WTC11 (cell line): ENCODE measurements at places on chromosomes 3 and 15.

- no peak for DNase-seq
These were observed 1200.4 kb upstream of the EPHA6 start for GRCh38 chr3:95613993-95614392.

- no peak for DNase-seq
These were observed 6.2 kb upstream of the ATP13A4 start for GRCh38 chr3:193560870-193561269.

DNA sequence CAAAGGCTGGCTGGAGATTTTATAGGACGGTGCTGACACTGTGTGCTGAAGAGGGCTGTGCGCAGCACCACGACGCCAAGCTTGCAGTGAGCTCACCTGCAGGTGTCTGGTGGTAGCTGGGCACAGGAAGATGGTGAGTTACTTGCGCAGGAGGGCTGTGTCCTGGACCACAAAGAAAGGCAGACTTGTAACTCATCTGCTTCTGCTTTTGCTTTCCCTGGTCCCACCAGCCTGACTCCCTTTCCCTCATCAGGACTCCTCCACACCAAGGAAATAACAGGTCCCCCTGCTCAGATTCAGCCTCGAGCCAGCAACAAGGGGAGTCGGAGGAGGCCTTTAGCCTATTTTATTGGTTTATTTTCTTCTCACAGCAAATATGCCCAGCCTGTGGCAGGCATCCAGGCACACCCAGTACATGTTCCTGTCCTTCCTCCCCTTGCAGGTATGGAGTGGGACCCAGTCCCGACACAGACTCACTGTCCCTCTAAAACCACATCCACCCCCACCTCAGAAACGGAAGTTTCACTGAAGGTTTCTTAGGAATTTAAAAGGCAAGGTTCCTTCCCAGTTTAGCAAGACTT lies 35.6 kb upstream of the FLNB start:
- DNase-seq, result no peak

GRCh38 chr15:29913528-29914135 lies 91.4 kb upstream of the TJP1 start:
- no peak for DNase-seq

- peak; percentile 76 for DNase-seq
These were observed 43.2 kb downstream of the KLHL25 start for GRCh38 chr15:85751291-85752123.

GRCh38 chr3:43523454-43524053 lies 98.3 kb downstream of the ANO10 start:
- no peak for DNase-seq

DNA sequence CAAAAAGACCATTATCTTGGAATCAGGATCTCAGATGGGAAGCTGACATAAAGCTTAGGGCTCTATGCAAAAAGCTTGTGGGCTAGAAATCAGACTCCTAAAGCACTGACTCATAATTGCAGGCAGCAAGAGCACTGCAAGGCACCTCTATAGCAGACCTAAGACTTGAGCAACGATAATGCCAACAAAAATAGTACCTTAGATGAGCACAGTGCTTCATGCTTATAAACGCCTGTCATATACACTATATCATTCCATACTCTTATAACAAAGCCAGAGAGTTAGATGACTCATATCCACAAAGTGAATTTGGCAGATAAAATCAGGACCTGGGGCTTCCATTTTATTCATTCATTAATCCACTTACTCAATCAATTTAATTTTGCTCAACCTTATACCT lies 560.8 kb downstream of the MCTP2 start:
- no peak for DNase-seq

DNA sequence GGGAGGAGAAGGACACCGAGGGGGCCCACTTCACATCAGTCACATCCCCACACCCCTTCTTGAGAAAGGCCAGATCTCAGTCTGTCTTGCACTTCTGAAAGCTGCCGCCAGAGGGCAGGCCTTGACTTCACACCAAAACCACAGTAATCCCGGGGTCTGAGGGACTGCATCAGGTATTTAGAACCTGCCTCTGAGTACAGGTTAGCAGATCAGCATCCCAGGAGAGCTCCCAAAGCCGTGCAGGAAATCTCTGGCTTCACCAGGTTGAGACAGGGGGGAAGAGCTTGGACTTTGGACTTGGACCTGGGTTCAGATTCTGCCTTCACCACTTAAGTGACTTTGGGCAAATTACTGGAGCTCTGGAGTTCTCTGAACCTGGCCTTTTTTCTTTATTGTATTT lies 50.3 kb downstream of the LHFPL4 start:
- peak; percentile 95 for DNase-seq

DNA sequence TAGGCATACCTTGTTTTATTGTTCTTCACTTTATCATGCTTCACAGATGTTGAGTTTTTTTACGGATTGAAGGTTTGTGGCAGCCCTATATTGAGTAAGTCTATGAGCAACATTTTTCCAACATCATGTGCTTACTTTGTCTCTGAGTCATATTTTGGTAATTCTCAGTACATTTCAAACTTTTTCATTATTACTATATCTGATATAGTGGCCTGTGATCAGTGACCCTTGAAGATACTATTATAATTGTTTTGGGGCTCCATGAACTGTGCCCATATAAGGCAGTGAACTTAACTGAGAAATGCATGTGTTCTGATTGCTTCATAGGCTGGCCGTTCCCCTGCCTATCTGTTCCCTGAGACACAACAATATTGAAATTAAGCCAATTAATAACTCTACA lies 42.8 kb upstream of the NSMCE3 start:
- no peak for DNase-seq

GRCh38 chr3:187746442-187747281 lies 1.4 kb upstream of the BCL6 start:
- no peak for DNase-seq

DNA sequence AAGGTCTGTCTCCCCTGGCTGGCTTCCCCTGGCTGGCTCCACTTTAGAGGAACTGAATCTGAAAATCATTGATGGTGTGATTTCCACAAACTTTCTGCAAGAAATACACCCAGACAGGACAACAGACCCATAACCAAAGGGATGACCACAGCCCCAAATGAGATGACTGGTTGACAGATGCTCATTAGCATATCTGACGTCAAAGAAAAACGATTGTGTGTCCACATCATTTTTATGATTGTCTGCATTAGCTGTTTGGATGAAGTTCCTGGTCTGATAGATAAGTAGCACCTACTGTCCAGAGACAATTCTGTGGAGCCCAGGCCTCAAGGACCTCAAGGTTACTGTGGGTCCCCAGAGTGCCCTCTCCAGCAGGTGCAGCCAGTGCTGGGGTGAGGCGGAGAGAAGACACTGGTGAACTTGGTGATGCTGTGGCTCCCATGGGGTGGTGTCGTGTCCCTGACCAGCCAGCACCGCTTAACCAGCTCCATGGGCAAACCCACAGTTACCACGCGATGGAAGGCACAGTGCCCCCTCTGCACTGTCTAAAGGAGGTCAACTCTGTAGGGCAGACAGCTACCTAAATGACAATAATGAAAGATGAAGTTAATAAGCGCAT lies 127.4 kb downstream of the NSMCE3 start:
- DNase-seq, result no peak

GRCh38 chr3:122533931-122534334 lies 19.2 kb upstream of the KPNA1 start:
- DNase-seq, result no peak

DNA sequence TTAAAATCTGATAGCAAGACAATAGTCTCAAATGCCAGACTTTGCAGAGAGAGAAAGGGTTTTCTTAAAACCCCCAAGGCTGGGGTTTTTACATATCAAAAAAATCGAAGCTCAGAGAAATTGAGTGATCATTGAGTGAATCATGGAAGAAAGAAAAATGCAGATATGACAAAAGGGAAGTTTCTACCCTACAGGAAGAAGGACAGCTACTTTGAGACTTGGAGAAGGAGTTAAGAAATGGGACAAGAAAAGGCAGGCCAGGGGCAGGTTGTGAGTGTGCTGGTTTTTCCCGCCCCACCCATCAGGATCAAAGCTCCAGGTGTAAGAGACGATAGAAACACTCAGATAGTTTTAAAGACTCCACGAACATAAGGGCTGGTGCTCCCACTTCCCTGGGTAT lies 18.6 kb downstream of the TMEM158 start:
- no peak for DNase-seq

- no peak for DNase-seq
These were observed 56.5 kb downstream of the CLDN1 start for GRCh38 chr3:190265796-190266195.

DNA sequence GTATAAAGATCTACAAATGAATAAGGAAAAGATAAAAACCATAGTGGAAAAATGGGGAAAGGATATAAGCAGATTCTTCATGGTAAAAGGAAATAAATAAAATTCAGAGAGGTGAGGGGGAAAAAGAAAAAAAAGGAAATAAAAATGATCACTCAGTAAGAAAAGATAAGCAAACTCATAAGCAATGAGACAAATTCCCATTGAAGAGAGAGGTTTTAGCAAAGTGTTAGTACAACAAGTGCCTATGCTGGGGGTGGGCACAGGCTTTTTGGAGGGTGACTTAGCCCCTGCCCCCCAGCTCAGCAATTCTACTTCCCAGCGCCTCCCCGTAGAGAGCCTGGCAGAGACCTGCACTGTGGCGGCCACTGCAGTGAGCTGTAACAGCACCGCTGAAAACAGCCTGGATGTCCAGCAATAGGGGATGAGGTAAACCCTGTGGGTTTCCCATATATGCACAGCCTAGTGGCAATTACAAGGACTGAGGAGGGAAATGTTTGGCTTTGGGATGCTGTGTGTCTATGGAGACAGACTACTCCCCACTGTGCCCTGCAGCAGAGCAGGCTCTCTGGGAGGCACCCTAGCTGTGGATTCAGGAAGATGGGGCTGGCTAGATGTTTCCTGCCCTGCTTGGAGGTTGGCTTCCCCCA lies 23.7 kb upstream of the SFMBT1 start:
- DNase-seq, result no peak

DNA sequence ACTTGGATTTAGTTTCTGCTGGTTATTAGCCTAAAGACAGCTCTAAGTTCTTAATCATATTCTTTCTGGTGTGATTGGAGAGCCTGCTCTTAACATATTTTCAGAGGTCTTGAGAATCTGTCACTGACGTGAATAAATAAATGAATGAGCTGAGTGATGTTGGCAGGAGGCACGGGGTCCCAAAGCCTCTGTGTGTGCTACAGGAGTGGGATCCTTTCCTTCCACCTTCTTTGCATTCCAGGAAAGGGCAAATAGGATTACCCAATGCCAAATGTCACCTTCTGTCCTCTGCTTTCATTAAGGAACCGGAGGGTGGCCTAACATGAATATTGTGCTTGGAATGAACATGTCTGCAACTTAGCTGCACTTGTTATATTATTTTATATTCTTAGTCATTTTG lies 53.1 kb downstream of the CD47 start:
- no peak for DNase-seq

DNA sequence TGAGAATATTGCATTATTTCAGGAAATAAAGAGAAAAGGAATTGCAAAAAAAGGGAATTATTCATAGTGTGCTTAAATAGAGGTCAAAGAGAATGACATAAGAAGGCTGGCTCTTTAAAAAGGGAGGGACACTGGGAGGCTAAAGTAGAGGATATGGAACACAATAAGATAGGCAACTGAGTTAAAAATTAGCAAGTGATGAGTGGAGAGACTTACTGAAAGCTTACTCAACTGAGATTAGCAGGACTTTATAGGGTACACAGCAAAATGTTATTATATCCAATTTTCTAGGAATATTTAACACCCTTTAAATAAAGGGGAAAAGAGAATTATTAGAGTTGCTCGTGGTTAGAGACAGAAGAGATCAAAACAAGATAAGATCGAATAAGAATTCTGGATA lies 375.2 kb downstream of the LSAMP start:
- no peak for DNase-seq

GRCh38 chr3:69540706-69541581 lies 155.1 kb upstream of the FRMD4B start:
- peak; percentile 23 for DNase-seq

GRCh38 chr3:53328746-53329145 lies 18.6 kb downstream of the DCP1A start:
- DNase-seq, result no peak

DNA sequence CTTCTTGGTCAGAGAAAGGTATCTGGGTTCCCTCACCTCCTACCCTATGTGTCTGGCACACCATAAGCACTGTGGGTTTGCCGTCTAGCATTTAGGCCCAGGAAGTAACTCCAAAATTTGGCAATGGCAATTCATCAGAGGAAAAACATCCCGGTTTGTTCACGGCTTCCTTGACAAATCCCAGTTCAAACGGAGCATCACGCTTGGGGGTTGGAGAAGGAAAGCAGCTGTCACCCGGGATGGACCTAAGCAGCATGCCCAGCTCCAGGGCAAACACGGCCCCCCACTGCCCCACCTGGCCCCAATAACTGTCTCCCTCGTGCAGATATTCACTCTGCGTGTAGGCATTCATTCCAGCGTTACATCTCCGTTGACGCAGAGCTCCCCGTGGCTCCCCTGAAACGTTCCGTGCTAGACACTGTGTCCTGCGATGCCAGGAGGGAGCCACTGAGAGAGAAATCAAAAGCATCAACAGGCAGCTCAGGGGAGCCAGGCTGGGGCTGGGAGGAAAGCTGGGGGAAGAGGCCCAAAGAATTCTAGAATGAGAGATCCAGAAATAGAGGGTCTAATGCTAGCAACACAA lies 41.4 kb downstream of the NTRK3 start:
- no peak for DNase-seq

DNA sequence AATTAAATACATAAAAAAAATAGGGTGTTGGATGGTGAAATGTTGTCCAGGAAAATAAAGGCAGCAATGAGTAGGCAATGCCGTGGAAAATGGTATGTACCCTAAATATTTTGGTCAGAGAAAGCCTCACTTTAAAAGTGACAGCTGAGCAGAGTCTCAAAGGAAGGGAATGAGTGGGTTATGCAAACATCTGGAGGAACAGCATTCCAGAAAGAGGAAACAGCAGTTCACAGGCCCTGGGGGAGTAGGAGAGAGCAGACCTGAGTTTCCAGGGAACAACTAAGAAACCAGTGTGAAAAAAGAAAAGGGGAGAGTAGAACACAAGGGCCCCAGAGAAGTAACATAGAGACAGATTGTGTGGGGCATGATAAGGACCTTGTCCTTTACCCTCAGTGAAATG lies 230.0 kb upstream of the CNTN3 start:
- no peak for DNase-seq

DNA sequence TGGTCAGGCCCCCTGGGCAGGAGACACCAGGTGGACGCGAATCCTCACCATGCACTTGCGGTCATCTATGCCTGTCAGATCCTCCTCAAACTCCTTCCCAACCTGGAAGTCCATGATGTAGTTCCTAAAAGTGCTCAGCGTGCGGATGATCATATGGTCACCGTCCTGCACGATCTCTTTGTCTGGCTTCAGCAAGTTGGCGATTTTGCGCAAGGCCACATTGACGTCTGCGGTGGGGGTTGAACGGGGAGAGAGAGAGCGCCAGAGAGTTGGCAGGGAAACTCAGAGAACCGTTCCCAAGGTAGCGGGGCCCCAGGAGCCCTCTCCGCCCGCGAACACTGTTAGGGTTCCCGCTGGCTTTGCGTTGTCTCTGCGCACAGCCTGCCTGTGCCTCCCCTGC lies 809 bp downstream of the RBP1 start:
- peak; percentile 32 for DNase-seq

- DNase-seq, result no peak
These were observed 2.9 kb downstream of the IFT122 start for GRCh38 chr3:129442947-129443346.

- DNase-seq, result peak; percentile 89
These were observed 226.8 kb upstream of the IGF1R start for GRCh38 chr15:98421419-98422129.

- no peak for DNase-seq
These were observed 22.6 kb downstream of the TGFBR2 start for GRCh38 chr3:30628901-30629590.

GRCh38 chr15:67373971-67374370 lies 119.4 kb downstream of the IQCH start:
- no peak for DNase-seq
